ENCODE measurements at places on chromosomes 4 and X. TPM values are rescaled to one million over a fixed set of nuclear protein-coding genes. Genes with fewer than 3 reads are reported as not detected.

DNA sequence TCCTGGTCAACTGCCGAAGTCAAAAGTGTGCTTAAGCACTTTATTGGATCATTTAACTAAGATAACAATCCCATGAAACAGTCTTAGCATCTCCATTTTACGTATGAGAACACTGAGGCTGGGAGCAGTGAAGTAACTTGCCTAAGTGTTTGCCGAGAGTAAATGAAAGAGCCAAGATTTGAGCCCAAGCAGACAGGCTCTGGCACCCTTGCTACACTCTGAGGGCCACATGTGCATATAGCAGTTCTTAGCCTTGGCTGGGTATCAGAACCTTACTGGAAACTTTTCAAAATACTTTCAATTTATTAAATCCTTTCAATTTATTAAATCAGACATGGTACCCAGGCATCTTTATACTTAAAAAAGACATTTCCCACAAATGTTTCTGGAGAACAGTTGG, 225.9 kb downstream of the NR3C2 start:
- DNase-seq, result no peak

The BEND4 gene
- not detected for total RNA-seq

The CHRDL1 gene
- 0.17 TPM for total RNA-seq

DNA sequence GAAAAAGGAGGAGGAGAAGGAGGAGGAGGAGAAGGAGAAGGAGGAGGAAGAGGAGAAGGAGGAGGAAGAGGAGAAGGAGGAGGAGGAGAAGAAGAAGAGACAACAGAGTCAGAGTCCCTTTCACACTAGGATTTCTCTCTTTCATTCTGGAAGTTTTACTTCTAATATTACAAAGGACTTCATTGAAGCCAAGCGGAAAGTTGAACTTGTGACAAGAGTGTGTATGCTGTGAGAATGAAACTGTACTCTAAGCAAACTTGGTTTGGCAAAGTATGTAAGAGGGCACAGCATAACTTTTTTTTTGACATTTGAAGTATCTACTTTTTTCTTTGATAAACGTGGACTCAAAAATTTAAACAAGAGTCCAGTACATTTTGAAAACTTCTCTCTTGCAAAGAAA, 48.0 kb downstream of the CXCL8 start:
- DNase-seq, result no peak

DNA sequence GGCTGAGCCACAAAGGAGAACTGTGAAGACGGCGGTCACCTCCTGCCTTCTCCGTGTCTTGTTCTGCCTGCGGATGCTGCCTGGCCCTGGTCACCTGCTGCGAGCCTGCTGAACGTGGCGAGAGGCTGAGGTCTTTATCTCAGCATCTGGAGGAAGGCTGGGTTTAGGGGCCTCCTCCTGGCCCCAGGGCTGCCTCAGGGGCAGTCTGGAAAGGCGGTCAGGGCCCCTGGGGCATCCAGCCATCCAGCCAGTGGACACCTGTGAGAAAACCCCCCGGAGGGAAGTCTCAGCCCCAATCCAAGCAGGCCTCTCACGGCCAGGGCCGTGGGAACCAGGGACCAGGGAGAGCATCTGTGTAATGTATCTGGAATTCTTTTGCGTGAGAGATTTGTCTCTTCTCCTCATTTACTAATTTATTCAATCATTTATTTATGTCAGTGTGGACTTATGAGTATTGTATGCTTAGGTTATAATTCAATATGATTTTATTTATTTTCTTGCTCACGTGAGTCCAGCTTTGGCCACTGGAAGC, 11.3 kb downstream of the PDE6B start:
- no peak for DNase-seq

GRCh38 chrX:40581336-40581920, 658 bp downstream of the ATP6AP2 start:
- peak; percentile 2 for DNase-seq

The IRS4 gene
- not detected for total RNA-seq

GRCh38 chrX:138026211-138026610, 460.3 kb downstream of the ZIC3 start:
- DNase-seq, result peak; percentile 0

DNA sequence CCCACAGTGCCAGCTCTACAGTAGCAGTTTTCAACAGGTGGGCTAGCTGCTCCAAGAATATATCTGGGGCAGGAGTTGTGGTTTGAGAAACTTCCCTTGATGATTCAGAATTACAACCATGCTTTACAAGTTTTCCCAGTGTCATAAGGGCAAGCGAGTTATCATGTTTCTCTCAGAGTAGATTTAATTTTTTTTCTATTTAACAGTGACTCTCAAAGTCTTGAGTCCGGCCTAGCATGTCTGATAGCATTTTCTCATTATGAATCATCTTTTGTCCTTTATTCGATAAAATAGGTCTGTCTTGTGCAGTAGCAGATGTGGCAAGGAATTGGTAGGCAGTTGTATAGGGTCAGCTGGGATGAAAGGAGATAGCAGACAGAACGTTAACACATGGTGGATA, 62.2 kb upstream of the SPANXD start:
- peak; percentile 45 for DNase-seq

DNA sequence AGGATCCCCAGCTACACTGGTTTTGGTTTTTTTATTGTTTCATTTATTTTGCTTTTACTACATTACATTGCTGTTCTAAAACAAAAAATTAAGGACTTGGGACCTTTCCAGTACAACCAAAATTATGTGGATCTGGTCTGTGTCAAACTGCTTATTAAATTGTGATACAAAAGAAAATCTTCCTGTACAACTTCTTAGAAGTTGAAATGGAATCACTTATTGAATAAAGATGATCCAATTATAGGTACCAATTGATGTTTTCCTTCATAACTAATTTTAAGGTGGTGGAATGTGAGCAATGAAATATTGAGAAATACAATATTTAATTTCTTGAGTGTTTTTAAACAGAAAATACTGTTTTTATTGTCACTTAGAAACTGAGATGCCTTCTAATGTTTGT, 67.3 kb downstream of the C4orf46 start:
- no peak for DNase-seq

The SSX4 gene
- total RNA-seq, result not detected

- DNase-seq, result peak; percentile 59
Observed at GRCh38 chr4:55396308-55397125, 760 bp downstream of the TMEM165 start.

- no peak for DNase-seq
Observed at GRCh38 chr4:88251924-88252323, 32.4 kb downstream of the PPM1K start.

The PAGE4 gene
- total RNA-seq, result not detected

All from Caki2 (cell line).